ENCODE measurements at places on chromosomes 16 and 17.

DNA sequence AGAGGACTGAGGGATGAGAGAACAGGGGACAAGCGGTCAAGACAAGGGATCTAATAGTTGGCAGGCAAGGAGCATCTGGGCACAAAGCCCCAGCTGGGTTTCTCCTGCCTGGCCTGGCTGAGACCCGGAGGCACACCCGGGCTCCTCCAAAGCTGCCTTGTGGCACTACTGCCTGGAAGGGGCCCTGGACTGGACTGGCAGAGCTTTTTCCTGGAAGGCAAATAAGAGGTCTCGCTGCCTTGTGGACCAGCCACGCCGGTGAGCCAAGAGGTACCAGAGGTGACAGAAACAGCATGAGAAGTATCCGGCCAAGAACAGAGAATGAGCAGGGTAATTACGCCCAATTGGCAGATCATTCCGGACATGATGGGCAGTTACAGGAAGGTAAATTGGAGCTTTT is 64.6 kb downstream of the GTF3C1 start:
- DNase-seq: no peak

- no peak for DNase-seq
These were observed 12.6 kb upstream of the ALDH3A1 start for GRCh38 chr17:19760746-19761145.

DNA sequence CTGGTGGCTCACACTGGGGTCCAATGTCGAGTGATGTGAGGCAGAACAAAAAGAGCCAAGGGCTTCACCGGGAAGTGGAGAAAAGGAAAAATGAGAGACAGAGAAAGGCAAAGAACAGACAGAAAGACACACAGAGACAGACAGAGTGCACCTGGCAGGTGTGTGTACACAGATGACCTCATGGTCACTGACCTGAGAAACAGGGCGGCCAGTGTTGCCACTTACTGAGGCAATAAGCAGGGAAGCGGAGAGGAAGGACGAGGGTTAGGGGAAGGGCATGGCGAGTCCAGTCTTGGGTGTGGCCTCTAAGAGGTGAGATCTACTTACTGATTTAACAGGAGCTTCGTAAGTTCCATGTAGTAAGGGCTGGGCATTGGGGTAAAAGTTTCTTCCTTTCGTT is 7.5 kb downstream of the GINS2 start:
- DNase-seq: no peak

DNA sequence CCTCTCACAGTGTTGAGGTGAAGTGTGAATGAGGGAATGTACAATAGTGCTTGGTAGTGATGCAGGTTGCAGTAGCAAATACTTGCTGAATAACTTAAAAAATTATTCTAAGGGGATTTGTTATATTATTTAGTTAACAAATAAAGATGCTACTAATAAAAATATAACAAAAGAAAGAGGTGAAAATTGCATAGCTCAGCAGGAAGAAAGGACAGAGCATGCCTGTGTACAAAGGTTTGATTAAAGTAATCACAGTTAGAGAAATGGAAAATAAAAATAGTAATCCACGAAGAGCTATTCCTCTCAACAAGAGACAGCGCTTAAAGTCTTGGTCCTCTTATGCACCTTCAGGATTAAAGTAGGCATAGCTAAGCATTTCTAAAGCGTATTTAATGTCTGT is 11.0 kb downstream of the GOT2 start:
- no peak for DNase-seq

DNA sequence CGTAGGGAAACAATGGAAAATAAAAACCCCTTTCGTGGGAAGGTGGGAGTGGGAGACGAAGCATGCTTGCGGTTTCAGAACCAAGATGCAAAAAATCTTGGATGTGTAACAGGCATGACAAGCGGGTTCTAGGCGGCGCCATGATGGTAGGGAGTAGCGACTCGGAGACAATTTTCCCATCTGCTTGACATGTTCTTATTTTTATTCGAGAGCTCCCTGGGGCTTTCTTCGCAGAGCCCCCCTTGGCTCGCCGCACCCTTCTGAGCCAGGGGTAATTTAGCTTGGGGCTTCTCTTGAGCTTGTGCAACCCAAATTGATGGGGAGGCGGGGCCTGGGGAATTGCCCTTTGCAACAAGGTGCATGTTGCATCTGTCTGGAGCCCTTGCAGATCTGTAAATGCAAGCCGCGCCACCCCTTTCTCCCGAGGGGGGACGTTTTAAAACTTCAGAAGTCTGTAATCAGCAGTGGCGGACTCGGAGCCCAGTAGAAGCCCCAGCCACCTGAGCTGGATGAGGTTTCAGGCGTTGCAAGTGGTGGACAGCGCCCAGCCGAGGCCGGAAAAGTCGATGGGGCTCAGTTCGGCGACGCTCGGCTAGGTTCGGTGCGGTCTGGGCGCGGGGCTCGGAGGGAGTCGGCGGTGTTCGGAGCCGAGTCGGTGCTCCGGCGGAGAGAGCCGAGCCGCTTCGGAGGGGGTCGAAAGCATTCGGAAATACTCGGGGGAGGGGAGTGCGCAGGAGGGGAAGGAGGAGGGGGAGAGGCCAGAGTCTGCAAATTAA is 2.9 kb downstream of the GNAO1 start:
- DNase-seq: no peak

- no peak for DNase-seq
These were observed 9.0 kb downstream of the TMEM11 start for GRCh38 chr17:21204935-21205334.

GRCh38 chr17:72125226-72125651 is 4.4 kb downstream of the SOX9 start:
- no peak for DNase-seq

GRCh38 chr17:34098699-34099098 is 156.4 kb upstream of the CCL2 start:
- DNase-seq: no peak

DNA sequence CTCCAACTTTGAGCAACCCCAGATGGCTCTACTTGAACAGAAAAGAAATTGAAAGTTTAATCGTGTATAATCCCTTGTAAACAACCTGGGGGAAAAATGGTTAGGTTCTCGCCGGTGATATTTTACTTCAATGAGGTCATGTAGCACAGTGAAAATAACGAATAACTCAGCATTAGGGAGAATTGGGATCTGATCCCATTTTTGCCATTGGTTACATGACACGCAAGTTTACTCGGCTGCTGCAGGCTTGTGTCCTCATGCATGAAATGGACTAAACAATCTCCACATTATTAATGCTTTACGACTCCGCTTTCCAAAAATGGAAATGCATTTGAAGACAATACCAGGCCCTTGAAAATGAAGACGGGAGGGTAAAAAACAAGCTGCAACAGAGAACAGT is 45.5 kb upstream of the LRRC37A3 start:
- DNase-seq: no peak

- DNase-seq: no peak
These were observed 160.3 kb downstream of the NTN1 start for GRCh38 chr17:9181640-9182039.

DNA sequence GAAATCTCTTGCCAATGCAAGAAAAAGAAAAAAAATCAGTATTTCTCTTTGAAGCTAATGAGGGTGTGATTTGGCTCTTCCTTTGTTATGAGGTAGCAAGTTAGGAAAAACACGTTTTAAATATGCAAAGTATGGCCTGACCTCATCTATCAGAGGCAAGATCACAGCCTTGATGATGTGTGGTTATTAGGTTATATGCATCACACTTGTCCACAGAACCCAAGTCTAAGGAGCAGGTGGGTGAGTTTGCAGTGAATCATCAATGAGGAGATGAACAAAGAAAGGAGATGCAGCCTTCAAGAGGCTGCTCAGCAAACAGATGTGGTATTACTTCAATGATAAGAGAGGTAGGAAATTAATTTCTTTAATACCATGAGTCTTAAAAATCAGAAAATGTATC is 594.8 kb upstream of the CDH5 start:
- DNase-seq: no peak

GRCh38 chr16:12794486-12795387 is 8.9 kb downstream of the CPPED1 start:
- DNase-seq: no peak

GRCh38 chr17:14091367-14091766 is 22.1 kb downstream of the COX10 start:
- DNase-seq: no peak

DNA sequence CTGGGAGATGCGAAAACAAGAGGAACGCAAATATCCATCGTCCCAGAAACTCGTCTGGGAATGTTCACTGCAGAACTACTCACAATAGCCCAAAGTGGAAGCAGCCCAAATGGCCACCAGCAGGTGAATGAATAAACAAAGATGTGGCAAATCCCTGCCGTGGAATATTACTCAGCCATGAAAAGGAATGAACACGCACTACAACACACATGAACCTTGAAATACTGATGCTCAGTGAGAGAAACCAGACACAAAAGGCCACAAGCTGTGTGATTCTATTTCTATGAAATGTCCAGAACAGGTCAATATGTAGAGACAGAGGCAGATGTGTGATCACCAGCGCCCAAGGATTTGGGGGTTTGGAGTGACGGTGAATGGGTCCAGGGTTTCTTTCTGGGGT is 169.8 kb downstream of the IRF8 start:
- DNase-seq: no peak

- no peak for DNase-seq
These were observed 10.0 kb downstream of the POLDIP2 start for GRCh38 chr17:28347261-28347891.

- DNase-seq: no peak
These were observed 3.1 kb upstream of the WDR90 start for GRCh38 chr16:645852-646678.

DNA sequence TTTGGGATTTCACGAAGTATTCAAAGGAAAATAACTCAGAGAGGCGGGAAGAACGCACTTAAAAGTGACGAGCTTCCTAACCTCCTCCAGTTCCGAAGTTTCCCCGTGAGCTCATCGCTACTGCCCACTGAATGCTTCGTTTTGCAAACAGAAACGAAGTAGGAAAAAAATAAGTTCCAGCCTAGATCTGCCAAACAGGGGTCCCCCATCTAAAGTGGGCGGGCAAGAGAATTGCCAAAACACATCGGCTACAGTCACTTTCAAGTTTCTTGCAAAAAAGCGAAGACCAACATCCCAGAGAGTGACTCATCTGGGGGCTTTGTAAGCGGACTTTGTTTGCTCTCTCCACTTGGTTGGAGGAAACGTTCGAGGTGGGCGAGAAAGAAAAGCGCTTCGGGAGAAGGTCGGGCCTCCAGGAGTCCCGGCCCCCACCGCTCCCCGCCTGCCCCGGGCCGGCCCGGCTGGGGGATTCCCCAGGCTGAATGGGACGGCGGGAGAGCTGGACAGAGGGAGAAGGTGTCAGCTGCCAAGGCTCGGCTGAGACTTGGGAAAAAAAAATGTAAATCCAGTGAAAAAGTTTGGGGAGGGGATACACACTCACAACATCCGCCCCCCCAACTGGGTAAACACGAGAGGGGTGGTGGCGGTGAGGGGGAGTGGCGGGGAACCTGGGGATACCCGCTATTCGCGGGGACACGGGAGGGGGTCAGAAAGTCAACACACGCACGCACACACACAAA is 1.0 kb downstream of the VEZF1 start:
- DNase-seq: no peak

DNA sequence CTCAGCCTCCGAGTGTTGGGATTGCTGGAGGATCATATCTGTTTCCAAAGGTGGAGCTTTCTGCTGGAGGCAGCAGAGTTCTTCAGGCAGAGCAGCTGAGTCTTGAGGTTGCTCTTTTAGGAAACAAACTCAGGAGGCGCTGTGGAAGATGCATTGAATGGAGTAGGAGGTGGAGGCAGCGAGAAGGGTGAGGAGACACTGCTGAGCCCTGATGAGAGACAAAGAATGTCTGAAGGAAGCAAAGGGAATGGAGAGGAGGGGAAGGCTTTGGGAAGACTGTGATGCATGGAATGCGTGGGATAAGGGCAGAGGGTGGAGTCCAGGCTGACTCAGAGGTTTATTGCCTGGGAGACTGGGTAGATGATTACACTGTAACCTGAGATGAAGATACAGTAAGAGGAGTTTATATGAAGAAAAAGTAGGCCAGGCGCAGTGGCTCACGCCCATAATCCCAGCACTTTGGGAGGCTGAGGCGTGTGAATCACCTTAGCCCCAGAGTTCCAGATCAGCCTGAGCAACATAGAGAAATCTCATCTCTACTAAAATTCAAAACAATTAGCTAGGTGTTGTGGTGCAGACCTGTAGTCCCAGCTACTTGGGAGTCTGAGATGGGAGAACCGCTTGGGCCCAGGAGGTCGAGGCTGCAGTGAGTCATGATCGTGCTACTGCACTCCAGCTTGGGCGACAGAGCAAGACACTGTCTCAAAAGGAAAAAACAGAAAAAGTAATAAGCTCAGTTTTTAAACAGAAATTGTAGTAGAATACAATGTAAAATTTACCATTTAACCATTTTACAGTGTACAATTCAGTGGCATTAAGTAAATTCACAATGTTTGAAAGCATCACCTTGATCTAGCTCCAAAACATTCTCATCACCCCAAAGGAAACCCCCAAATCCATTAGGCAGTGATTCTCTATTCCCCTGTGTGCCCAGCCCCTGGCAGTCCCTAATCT is 17.8 kb upstream of the TMEM219 start:
- DNase-seq: no peak

DNA sequence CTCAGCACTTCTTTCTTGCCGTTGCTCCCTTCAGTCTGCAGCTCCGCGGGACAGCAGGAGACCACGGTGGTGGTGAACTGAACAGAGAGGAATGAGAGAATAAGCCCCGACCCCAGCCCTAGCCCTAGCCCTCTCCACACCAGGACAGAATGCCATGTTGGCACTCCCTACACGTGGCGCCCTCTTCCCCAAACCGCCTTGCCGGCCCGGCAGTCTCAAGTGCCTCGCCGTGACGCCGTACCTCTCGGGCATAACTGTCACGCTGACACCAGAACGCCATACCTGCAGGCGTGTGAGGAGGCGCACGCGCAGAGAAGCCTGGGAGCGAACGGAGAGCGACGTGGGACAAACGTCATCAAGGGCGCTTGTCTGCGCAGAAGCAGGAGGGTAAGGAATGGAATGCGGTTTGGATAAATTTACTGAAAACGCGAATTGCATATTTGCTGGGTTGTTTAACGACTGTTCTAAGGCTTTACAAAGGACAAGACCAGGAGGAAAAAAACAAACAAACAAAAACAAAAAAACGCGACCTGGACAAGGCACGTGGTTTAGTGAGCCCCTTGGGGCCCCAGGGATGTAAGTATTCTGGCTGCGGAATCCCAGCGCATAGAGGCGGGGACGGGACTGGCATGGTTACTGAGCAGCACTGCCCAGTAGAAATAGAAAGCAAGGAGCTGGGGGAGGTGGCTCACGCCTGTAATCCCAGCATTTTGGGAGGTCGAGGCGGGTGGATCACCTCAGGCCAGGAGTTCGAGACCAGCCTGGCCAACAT is at the start of gene AARSD1:
Gene AARSD1 (minus strand): TSS at position 294 of the 772 bp plus-strand sequence. CDS start 14 bp downstream, at position 280.
- DNase-seq: no peak

- no peak for DNase-seq
These were observed at the start of gene ROGDI for GRCh38 chr16:4801962-4802658. ROGDI (minus strand) TSS chr16:4802633; CDS start chr16:4802571, 62 bp downstream.

GRCh38 chr17:69454051-69454450 is 39.6 kb downstream of the MAP2K6 start:
- DNase-seq: no peak
